ENCODE measurements at places on chromosomes 12 and 14.

GRCh38 chr12:14394317-14395073, 29.0 kb downstream of the ATF7IP start:
- DNase-seq, result no peak

DNA sequence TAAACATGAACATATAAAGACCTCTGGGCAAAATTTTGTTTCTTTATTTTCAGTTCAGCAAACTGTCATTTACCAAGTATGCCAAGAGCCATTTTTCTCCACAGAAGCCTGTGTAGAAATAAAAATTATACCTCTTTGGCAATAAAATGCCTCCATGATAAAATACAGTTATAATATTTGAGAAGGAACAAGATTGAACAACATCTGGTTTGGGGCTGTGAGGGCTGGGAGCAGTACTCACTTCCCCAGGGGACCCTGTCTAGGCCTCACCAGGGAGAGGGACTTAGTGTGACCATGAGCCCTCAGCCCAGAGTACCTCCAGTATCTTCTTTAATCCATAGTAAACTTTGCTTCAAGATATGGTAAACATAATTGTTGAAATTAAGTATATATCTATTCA, 65.1 kb downstream of the DAAM1 start:
- DNase-seq, result no peak

- DNase-seq, result no peak
Measured at GRCh38 chr12:24838531-24838950, 110.4 kb downstream of the BCAT1 start.

DNA sequence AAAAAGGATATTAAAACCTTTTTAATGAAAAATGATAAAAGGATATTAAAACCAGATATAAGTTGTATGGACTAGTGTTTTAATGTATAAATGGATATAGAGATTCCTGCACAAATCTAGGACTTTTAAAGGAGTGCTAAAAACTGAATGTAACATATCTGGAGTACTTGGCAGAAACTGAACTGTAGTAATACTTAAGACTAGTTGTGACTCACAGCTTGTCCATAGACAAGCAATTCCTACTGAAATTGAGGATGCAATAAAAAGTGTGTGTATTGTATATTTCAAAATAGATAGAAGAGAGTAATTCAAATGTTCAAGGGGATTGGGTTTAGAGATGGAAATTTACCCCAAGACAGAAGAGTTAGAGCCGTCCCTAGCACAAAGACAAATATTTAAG, 59.6 kb downstream of the FBXO33 start:
- DNase-seq, result no peak

DNA sequence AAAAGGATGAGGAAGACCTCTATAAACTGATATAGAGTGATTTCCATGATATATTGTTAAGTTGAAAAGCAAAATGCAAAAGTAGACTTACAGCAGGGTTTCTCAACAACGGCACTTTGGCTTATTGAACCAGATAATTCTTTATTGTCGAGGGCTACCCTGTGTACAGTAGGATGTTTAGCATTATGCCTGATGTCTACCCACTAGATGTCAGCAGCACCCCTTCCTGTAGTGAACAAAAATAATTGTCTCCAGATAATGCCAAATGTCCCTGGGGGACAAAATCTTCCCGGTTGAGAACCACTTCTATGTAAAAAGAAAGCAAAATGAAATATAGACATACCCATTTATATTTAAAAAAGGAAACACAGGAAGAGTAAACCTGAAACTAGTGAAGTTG, 32.4 kb downstream of the ABCD2 start:
- DNase-seq, result no peak

- no peak for DNase-seq
Measured at GRCh38 chr12:89951694-89952060, 243.0 kb upstream of the ATP2B1 start.

DNA sequence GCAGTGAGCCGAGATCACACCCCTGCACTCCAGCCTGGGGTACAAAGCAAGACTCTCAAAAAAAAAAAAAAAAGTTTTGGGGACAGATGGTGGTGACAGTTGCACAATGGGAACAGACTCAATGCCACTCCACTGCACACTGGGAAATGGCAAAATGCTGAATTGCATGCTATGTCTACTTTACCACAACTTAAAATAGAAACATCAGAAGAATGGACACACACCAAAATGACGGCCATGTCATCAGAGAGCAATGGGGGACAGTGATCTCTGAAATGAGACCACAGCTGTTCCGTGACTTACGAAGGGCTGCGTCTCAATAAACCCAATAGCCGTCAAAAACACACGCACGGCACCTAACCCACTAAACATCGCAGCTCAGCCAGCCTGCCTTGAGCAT, 13.7 kb downstream of the DDX54 start:
- DNase-seq, result no peak
